ENCODE measurements at places on chromosomes 6 and 20.

GRCh38 chr6:107690643-107691061, 133.5 kb downstream of the SCML4 start:
- DNase-seq, result no peak

- DNase-seq, result no peak
Measured at GRCh38 chr6:132341646-132342045, 59.6 kb downstream of the MOXD1 start.

- no peak for DNase-seq
Measured at GRCh38 chr6:11103065-11103464, 8.5 kb downstream of the ERVFRD-1 start.

GRCh38 chr6:139860203-139860602, 485.8 kb upstream of the CITED2 start:
- DNase-seq, result no peak

DNA sequence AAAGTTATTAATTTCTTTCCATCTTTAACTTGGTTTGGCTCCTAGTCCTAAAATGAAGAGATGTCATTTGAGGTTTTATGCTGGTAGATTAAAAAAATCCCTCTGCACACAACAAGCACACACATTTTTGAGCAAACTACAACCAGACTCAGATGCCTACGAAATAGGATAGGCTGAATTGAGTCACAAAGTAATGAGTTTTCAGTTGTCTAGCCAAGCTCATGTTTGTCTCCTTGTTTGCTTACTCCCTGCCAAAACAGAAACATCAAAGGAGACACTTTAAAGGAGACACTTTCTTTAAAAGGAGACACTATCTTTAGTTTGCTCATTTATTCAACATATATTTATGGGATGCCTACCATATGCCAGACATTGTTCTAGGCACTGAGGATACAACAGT, 56.2 kb downstream of the TPBG start:
- no peak for DNase-seq

- peak; percentile 79 for DNase-seq
Measured at GRCh38 chr6:26501482-26501986, 1.4 kb downstream of the BTN1A1 start.

DNA sequence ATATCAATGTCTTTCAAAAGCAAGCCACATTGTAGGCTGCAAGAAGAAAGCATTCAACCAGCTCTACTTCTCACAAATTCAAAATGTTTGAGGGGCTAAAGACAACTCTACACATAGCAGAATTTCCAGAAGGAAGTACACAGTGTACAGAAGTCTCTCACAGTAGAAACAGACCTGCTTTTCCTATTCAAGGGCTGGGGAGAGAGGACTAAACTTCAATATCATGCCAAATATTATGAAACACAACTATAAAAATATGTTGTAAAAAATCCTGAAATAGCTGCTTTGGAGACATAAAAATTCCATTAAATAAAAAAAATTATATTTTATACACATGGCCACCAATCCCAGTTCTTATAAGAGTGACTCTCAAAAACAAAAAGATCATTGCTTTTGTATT, 70.8 kb upstream of the IPCEF1 start:
- no peak for DNase-seq

GRCh38 chr20:9068233-9068801, 570 bp upstream of the PLCB4 start:
- no peak for DNase-seq

GRCh38 chr6:49847673-49848072, 18.7 kb downstream of the CRISP1 start:
- DNase-seq, result peak; percentile 8

DNA sequence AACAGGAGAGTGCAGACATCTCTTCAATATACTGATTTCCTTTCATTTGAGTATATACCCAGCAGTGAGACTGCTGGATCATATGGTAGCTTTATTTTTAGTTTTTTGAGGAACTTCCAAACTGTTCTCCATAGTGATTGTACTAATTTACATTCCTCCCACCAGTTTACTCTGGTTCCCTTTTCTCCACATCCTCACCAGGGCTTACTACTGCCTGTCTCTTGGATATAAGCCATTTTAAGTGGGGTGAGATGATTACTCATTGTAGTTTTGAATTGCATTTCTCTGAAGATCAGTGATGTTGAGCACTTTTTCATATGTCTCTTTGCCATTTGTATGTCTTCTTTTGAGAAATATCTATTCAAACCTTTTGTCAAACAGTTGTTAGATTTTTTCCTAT, 64.9 kb upstream of the HMGCLL1 start:
- DNase-seq, result no peak

DNA sequence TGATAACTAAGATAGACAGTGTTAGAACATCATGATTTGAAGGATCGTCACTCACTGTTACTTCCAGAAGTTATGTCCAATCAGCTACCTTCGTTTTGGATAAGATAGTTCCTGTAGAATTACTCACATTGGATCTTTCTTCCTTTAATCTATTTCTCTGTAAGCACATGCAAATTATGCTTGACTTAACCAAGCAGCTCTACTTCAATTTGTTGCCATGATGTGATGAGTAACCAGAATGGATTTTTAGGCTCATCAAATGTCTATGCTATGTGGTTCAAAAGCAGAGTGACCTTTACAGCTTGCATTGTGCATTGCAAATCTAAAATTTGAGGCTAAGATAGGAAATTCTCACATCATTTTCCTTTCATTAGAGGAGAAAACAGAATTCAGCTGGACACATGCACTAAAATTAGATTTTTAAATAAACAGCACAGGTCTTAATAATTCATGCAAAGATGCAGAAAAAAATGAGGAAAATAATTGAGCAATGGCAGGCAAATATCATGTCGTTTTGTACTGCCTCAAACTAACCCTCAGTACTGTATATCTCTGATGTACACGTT, 76.7 kb upstream of the ZFP64 start:
- DNase-seq, result no peak

- no peak for DNase-seq
Measured at GRCh38 chr20:18011951-18012645, 43.3 kb downstream of the MGME1 start.

DNA sequence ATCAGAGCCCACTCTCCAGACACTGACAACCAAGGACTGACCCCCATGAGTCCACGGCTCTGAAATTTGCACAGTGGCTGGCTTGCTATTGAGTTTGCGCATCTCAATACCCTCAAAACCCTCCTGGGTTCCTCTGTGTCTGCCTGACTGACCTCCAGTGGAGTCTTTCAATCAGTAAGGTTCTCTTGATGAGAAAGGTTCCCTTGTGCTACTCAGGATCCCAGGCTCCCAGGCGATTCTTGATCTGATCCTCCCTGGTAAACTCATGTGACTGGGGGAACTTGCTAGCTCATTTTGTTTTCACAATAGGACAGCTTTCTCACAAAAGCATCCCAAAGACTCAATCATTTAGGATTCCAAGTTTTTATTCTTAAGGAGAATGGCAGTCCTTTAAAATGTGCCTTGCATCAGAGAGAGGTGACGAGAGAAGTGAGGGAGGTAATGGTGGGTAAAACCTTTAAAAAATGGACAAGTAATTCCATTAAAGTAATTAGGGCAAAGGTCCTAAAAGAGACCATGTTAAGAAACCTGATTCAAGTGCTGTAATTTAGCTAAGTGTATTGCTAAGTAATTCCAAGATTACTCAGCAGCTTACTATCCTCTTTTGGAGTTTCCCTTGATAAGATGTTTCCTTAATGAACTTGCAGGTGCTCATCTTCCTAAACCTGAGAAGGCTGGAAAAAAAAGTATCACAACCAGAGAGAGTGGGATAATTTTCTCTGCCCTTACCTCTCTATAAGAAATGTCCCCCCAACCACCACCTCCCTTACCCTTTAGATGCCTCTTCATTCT, 304.7 kb upstream of the SGK1 start:
- no peak for DNase-seq

DNA sequence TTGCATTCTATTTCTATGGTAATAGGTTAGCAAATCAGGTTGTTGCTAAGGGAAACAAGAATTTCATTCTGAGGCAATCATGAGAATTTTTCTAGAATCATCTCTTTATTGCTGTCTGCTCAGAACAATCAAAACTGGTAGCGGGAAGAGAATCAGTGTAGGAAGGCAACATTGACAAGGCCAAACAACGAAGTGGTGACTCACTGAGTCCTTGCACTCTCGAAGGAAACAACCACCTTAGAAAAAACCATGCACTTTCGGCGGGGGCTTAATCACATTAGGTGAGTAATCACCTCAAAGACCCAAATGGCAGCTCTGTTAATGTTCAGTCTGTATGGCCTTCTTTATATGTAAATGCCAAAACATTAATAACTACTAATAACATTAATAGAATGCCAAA, 78.8 kb upstream of the MAP7 start:
- no peak for DNase-seq

DNA sequence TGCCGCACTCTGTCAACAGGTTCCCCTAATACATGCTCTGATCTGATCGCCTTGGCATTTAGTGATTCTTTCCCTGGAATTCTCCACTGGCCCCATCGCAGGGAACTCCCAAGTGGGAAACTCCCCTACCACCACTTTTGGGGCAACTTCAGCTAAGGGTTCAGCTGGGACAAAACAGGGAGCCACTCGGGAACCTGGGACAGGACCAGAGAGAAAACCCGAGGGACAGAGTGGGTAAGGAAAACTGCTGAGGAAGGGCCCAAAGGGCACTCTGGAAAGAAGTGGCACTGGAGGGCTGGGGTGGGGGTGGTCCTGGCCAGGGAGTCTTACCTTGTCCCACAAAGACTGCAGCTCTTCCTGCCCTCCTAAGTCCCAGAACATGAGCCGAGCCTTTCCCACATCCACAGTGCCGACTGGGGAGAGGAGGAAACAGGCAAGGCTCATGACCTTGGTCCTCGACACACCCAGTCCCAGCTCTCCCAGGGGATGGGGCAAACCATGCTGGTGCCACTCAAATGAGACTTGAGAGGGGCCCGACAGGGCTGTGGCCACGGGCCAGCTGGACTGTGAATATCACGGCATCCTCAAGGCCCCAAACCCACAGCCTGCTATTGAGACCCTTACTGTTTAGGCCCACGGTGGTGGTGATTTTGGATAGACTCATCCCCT, 1.6 kb downstream of the ARFRP1 start:
- DNase-seq, result no peak

DNA sequence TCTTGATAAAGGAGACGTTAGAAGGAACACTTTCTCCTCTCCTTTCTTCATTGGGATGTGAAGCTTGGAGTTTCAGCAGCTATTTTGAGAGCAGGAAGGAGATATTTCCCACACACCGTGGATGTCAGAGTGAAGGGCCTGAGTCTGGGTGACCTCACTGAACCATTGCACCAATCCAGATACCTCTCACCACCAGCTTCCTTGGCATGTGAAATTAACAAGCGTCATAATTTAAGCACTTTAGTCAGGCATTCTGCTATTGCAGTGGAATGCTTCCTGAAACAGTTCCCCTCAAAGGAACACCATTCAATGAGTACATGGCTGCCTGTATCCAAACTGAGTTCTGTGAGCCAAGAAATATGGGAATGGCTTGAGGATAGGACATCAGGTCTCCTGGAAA, 83.7 kb downstream of the CHMP4B start:
- DNase-seq, result no peak

DNA sequence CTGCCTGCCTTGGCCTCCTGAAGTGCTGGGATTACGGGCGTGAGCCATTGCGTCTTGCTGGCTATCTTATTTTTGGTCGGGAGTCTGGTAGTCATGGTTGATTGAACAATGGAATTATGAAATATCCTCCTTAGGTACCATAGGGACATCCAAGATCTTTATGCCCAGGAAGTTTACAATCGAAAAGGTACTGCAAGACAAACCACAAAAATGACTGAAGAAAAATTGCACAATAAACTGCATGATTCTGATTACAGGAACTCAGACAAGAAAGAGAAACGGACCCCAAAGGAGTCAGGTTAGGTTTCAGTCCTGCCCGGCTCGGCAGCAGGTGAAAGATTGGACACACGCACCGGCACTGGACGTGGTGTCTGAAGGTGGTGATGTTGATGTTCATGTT, 5.3 kb downstream of the SLC26A8 start:
- DNase-seq, result no peak

DNA sequence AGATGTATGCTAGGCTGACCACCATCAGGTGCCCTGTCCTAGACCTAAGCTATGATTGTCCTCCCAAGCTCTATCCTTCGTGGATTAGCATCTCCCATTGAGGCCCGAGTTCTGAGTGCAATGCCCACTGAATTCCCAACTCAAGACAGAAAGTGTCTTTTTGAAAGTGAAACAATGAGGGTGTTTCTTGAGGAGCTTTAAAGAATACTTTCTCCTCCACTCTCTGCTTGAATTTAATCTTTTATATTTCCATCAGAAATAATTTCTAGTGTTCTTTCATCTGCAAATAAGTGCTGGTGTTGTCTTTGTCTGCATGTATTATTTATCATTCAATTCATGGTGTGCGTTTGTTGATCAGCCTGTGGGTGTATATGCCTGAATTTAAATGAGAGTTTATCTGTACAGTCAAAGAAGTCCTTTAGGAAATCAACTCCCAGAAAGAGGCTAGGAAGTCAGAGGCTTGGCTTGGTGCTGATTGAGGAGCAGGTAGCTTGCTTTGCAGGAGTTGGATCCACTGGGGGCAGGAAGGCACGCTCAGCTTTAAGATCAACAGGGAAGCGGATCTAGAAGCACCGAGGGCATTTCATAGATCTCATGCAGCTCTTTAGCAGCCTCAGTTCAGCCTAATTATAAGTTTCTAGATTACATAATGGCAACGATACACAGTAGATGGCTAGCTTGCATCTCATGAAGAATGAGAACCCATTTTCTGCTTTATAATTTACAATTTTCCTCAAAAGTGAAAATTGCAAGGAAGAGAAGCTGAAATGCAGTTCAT, 36.0 kb upstream of the CCN6 start:
- no peak for DNase-seq

GRCh38 chr6:1164600-1164999, 147.3 kb upstream of the FOXQ1 start:
- no peak for DNase-seq

GRCh38 chr6:72561629-72562028, 60.2 kb upstream of the KCNQ5 start:
- DNase-seq, result no peak

- no peak for DNase-seq
Measured at GRCh38 chr6:147005499-147005898, 198.7 kb upstream of the STXBP5 start.

DNA sequence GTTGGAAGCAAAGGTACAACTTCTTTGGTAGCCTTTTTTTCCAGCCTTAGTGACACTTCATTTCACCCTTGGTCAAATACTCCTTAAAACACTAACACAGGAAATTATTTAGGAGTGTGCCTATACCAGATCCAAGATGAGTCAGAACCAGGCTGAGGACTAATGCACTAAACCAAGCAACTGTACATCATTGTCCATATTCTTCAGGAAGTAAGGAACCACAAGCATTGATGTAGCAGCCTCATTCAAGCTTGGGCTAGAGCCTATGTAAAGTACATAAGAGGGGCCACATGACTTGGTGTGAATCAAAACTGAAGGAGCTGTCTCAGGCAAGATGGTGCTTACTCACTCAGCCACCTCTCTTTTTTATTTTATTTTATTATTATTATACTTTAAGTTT, 20.7 kb upstream of the ADGB start:
- DNase-seq, result no peak

DNA sequence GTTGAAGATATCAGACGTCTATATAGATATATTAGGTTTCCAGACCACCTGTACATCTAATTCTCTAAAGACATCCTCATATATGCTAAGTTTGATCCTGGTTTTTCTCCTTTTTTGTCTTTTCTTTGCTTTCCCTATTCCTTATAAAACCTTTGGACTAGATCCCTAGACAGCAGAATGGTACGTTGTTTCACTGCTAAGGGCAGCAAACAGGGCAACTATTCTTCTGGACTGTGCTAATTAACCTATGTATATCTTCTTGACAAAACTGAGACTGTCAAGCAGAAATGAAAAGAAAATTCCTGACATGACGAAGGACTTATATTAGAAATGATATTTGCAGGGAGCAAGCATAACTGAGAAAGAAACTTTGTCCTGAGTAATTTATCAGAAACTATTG, 19.1 kb downstream of the ME1 start:
- no peak for DNase-seq
